Progenitor cell of endocrine pancreas (in vitro differentiated cells): ENCODE measurements at places on chromosomes 6 and 20.
A peak's percentile ranks its signal among the peaks of the same experiment; 100 is the strongest.

- H3K36me3 ChIP-seq: peaks cover 33% of the 10 kb centered on the region
- no peaks in the 10 kb centered on the region for H3K27me3 ChIP-seq
- peak overlapping the region; percentile 95 for H3K27ac ChIP-seq
- peaks cover 15% of the 10 kb centered on the region for H3K4me1 ChIP-seq
- peak; percentile 23 for DNase-seq
These were observed 508 bp downstream of the NOP56 start for GRCh38 chr20:2652724-2653555.

- no peak for DNase-seq
- no peak overlapping the region for H3K4me3 ChIP-seq
- H3K4me1 ChIP-seq: peaks cover 3% of the 10 kb centered on the region
- H3K27me3 ChIP-seq: peaks cover 79% of the 10 kb centered on the region
- H3K36me3 ChIP-seq: no peaks in the 10 kb centered on the region
- H3K27ac ChIP-seq: no peak overlapping the region
These were observed 1.1 kb upstream of the GRM4 start for GRCh38 chr6:34146801-34147592.

- DNase-seq: no peak
- no peaks in the 10 kb centered on the region for H3K36me3 ChIP-seq
- H3K4me3 ChIP-seq: no peak overlapping the region
- no peak overlapping the region for H3K27ac ChIP-seq
These were observed 228.2 kb downstream of the KCNQ5 start for GRCh38 chr6:72850040-72850439.

GRCh38 chr6:70221025-70221714, 81.7 kb downstream of the COL9A1 start:
- no peaks in the 10 kb centered on the region for H3K27me3 ChIP-seq
- DNase-seq: no peak
- H3K27ac ChIP-seq: no peak overlapping the region
- H3K36me3 ChIP-seq: no peaks in the 10 kb centered on the region
- no peak overlapping the region for H3K4me3 ChIP-seq
- peaks cover 9% of the 10 kb centered on the region for H3K4me1 ChIP-seq

GRCh38 chr20:58436868-58437645, 48.0 kb downstream of the VAPB start:
- no peak for DNase-seq
- H3K27me3 ChIP-seq: no peaks in the 10 kb centered on the region
- H3K27ac ChIP-seq: peak overlapping the region; percentile 2
- H3K4me3 ChIP-seq: no peak overlapping the region
- H3K4me1 ChIP-seq: peaks cover 7% of the 10 kb centered on the region

GRCh38 chr20:1370548-1371110, 22.2 kb downstream of the FKBP1A start:
- no peak overlapping the region for H3K4me3 ChIP-seq
- no peaks in the 10 kb centered on the region for H3K27me3 ChIP-seq
- H3K27ac ChIP-seq: no peak overlapping the region
- no peak for DNase-seq
- H3K4me1 ChIP-seq: no peaks in the 10 kb centered on the region

DNA sequence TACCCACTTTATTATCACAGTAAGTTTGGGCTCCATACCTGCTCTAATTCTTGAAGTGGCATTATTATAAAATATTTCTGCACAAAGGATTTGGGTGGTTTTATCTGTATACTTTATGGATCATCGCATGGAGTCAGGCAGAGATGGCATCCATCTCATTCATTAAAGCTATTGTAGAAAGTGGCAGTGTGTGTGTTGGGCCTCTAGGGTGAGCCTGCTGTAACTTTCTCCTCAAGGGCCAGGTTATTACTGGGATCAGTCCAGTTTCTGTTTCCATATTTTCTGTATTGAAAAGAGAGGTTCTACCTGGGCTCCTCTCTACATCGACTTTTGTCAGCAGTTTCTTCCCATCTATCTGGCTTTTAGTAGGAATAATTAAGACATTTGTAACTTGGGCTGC, 511.1 kb downstream of the MMUT start:
- H3K27me3 ChIP-seq: no peaks in the 10 kb centered on the region
- H3K4me3 ChIP-seq: no peak overlapping the region
- no peaks in the 10 kb centered on the region for H3K36me3 ChIP-seq

- peaks cover 1% of the 10 kb centered on the region for H3K36me3 ChIP-seq
- peaks cover 8% of the 10 kb centered on the region for H3K27me3 ChIP-seq
- DNase-seq: no peak
- peaks cover 19% of the 10 kb centered on the region for H3K4me1 ChIP-seq
- H3K27ac ChIP-seq: no peak overlapping the region
- H3K4me3 ChIP-seq: no peak overlapping the region
These were observed 156.8 kb downstream of the SLC35B3 start for GRCh38 chr6:8278562-8278961.

GRCh38 chr6:18485660-18486435, 98.7 kb downstream of the RNF144B start:
- no peaks in the 10 kb centered on the region for H3K4me1 ChIP-seq
- no peak overlapping the region for H3K4me3 ChIP-seq
- H3K27me3 ChIP-seq: peaks cover 2% of the 10 kb centered on the region
- H3K36me3 ChIP-seq: no peaks in the 10 kb centered on the region

GRCh38 chr6:129141499-129141898, 258.6 kb downstream of the LAMA2 start:
- H3K4me3 ChIP-seq: no peak overlapping the region
- H3K36me3 ChIP-seq: no peaks in the 10 kb centered on the region
- H3K27ac ChIP-seq: no peak overlapping the region
- H3K4me1 ChIP-seq: no peaks in the 10 kb centered on the region
- no peaks in the 10 kb centered on the region for H3K27me3 ChIP-seq
- DNase-seq: no peak

GRCh38 chr6:3252861-3253596, 5.7 kb upstream of the PSMG4 start:
- no peak for DNase-seq
- H3K4me3 ChIP-seq: no peak overlapping the region
- peaks cover 53% of the 10 kb centered on the region for H3K27me3 ChIP-seq
- peaks cover 11% of the 10 kb centered on the region for H3K4me1 ChIP-seq

DNA sequence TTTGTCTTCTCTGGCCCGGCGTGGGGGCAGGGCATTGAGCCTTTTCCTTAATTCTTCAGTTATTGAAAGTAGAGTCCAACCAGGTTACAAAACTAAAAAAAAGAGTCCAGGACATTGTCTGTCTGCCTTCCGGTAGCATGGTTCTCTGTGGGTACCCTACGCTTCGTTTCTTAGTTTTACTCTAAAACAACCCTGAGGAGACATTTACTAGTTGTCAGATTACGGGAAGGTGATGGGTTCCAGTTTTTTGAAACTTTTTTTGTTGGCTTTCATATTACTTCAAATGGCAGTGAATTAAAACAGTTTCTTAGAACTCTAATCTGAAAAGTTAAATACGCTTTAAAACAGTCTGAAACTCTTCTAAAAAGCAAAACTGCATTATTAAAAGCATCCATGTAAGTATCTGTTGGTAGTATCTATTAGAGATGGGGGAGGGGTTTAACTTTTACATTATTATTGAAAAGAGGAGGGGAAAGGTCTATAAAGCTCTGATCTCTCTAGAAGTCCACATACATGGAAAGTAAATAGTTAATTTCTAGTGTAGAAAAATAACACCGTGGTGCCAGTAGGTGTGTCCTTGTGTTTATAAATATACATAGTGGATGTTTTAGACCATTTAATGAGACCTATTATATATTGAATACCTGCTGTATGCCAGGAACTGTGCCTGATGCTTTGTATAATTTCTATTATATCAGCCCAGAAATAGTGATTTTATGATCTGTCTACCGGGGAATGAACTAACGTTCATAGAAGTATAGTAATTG, 2.2 kb downstream of the BICRAL start:
- peaks cover 26% of the 10 kb centered on the region for H3K4me1 ChIP-seq
- H3K4me3 ChIP-seq: no peak overlapping the region
- no peak for DNase-seq
- H3K27ac ChIP-seq: peak overlapping the region; percentile 100
- no peaks in the 10 kb centered on the region for H3K27me3 ChIP-seq

- H3K27ac ChIP-seq: peak overlapping the region; percentile 98
- H3K27me3 ChIP-seq: no peaks in the 10 kb centered on the region
- H3K36me3 ChIP-seq: peaks cover 36% of the 10 kb centered on the region
- DNase-seq: no peak
- H3K4me3 ChIP-seq: peak overlapping the region; percentile 99
These were observed 645 bp downstream of the DDX39B start for GRCh38 chr6:31541059-31541657.

- H3K27ac ChIP-seq: peak overlapping the region; percentile 46
- H3K4me1 ChIP-seq: peaks cover 19% of the 10 kb centered on the region
- DNase-seq: no peak
- H3K4me3 ChIP-seq: no peak overlapping the region
These were observed 118.2 kb downstream of the CDKAL1 start for GRCh38 chr6:20652299-20653084.

DNA sequence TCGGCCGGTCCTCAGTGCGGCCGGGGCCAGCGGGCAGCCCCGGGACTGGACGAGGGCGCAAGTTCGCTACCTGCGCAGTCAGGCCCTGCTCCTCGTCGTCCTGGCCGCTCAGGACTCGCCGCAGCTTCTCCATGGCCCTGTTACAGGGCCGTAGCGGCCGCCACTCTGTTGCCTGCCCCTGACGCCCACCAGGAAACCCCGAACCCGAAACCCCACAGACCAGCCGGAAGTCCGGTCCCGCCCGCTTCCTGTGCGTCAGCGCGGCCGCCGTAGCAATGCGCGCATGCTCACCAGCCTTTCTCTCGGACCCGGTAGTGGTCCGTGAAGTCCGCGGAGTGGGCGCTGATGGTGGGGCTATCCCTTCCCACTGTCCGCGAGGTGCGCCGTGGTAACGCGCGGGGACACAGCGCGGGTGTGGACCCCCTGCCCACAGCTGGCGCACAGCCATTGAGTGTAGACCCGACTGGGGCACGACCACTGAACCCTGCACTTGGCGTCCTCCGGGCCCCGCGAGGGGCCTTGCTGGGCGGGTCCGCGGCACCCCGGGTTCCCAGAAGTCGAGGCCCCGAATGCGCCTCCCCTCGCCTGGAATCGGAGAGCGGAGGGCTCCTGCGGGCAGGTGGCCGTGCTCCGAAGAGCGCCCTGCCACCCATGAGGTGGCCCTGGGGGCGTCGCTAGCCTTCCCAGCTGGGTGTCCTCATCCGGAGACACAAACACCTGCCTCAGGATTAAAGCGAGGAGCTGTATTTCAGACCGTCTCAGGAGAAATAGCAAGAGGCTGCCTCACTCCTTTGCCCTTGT, at the start of gene SFT2D1:
Gene SFT2D1 (minus strand): TSS at position 197 of the 801 bp plus-strand sequence. CDS start 64 bp downstream, at position 133.
- H3K4me3 ChIP-seq: peak within 1 kb of the TSS; percentile 97
- peak; percentile 66 for DNase-seq
- H3K36me3 ChIP-seq: no peaks in the 10 kb centered on the region

DNA sequence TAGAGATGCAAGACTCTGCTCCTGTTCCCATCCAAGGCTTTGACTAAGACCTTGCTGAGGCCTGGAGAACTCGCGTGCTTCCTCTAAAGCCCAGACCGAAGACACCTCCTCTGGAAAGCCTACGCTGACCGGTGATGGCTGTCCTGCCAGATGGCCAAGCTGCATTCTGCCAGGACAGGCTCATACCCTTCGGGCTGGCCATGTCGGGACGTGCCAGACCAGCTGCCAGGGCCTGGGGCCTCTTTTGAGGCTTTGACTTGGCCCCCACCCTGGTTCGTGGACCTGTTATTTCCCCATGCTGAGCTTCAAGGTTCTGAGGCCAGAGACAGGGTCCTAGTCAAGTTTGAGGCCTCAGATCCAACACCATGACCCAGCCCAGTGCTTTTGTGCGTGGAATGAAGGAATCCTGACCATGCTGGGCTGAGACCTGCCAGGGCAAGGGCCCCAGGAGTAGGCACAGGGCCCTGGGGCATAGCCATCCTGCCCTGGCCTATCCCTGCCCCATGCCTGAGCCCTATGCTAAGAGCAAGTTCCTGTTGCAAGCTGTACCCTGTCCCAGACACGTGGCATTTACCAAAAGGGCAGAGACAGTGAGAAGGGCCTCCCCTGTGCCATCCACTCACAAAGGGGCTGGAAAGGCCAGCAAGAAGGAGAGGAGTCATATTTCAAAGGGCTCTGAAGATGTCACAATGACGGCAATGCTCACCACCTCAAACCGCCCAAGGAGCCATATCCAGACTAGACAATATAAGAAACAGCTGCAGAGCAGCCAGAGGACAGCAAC, 42.8 kb downstream of the MRPL14 start:
- H3K27ac ChIP-seq: no peak overlapping the region
- no peaks in the 10 kb centered on the region for H3K36me3 ChIP-seq
- no peak for DNase-seq
- H3K4me1 ChIP-seq: no peaks in the 10 kb centered on the region

DNA sequence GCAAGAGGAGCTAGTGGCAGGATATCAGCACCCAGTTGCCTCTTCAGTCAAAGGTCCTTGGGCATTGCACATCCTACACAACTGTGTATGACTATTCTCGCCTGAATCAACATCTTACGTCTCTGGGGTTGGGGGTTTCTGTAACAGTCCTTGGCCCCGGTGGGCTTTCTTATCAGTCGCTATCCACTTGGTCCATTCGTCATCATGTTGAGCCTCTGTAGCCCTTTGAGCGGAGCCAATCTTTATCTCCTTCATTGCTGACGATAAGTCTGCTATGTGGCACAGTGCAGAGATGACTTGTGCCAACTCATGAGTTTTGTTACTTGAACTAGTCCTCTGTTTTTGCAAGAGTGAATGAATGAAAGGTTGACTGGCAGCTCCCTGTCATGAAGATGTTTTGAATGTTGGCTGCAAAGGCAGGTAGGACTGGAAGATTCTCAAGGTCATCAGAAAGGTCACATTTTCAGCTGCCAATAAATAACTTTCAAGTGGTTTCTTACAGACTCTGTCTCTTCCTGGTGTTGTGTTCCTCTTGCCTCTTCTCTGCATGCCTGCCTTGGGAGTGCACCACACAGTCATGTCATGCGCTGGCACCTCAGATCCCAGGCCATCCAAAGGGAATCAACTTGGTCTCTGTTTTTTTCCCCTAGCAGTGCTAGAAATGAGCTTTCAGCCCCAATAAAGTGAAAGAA, 238.9 kb downstream of the SLC24A3 start:
- no peak overlapping the region for H3K4me3 ChIP-seq
- H3K36me3 ChIP-seq: no peaks in the 10 kb centered on the region
- no peaks in the 10 kb centered on the region for H3K27me3 ChIP-seq
- DNase-seq: no peak

DNA sequence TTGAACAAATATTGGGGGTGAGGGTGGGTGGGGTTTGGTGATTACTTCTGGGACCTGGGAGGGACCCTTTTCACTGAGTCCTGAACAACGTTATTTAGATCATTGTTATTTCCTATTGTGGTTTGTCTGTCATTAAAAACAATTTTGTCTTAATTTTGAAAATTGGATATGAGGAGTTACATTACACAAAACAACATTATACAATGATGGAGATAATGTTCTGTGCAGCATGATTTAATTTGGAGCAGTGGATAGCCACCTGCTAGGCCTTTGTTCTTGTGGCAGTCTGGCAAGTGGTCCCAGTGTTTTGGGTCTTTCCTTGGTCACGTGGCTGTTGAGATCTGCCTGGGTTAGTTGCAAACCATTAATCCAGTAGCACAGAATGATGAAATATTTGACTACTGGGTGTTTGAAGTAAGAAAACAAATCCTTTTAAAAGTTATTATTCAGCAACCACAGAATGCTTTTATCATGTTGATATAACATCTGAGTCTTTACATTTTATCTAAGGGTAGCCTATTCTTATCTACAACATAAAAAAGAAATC, 172.8 kb downstream of the CDKAL1 start:
- peaks cover 41% of the 10 kb centered on the region for H3K4me1 ChIP-seq
- no peaks in the 10 kb centered on the region for H3K36me3 ChIP-seq
- H3K27ac ChIP-seq: peak overlapping the region; percentile 54
- H3K4me3 ChIP-seq: no peak overlapping the region
- DNase-seq: no peak

GRCh38 chr6:25248123-25248522, 31.1 kb upstream of the CARMIL1 start:
- DNase-seq: no peak
- H3K4me1 ChIP-seq: peaks cover 7% of the 10 kb centered on the region
- H3K27ac ChIP-seq: no peak overlapping the region
- no peaks in the 10 kb centered on the region for H3K27me3 ChIP-seq
- no peak overlapping the region for H3K4me3 ChIP-seq
